ENCODE measurements at places on chromosomes 5 and 9.

- DNase-seq, result no peak
These were observed 108.7 kb upstream of the SHB start for GRCh38 chr9:38177680-38178079.

DNA sequence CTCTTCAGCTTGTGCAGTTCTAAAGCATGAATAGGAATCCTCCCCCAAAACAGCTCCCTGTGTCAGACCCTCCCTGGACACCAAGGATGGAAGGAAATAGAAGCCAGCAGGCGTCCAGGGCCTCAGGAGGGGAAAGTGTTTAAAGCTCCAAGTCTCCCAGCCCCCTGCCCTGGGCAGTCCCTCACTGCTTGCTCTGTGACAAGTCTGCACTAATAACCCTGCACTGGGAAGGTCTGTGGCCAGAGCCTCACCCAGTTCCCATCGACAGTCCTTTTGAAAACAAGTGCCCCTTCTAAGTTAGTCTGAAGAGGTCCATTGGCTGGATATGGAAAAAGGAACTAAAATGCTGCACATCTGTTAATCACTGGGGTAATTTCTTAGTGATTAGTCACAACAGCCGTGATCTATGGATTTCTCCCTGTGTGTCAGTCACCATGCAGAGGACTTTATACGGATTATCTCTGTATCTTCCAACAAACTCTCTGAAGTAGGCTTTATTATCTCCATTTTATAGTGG, 195.3 kb downstream of the FBXL7 start:
- DNase-seq, result peak; percentile 59

DNA sequence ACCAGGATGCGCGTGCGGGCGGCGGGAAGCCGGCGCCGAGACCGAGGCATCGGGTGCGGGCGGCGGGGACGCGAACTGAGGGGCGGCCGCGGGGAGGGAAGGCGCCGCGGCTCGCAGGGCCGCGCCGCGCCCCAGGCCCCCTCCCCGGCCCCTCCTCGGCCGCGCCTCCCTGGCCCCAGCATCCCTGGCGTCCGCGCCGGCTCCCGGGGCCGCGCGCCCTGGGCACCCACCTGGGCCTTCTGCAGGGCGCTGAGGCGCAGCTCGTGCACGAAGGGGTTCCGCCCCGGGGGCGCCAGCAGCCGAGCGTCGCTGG, 324 bp downstream of the LPCAT1 start:
- DNase-seq, result no peak

DNA sequence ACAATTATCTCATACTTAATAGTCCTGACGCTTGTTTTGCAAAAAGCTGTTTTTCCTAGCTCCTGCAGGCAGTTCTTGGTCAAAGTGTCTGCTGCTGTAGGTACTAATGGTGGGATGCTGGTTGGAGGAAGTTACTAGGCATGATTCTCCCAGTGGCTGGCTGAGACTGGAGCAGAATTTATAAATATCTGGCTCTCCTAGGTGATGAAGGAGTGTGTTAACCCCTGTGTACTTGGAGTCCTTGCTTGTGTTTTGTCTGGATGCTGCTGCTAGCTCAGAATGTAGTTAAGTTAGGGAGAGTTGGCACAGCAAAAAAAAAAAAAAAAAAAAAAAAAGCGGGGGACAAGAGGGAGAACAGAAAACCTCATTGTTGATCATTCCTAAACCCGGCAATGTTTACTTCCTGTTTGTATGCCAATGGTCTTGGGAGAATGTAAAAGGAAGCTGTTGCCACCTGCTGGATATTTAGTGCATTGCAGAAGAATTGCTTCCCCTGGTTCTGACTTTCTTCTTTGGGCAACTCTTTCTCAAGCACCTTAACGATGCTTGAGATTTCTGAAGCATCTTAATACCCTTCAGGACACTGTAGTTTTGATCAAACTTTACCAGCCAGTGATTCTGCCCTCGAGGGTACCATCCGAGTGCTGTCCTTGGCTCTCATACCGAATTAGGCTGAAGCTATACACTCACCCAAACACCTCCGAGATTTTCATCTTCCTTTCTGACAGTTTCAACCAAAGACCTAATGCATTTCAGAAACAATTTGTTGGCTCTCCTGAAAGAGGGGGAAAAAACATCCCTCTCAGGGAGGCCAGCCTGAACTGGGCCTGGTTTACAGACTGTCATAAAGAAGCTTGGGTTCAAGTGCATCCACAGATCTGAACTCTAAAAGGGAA, 71.7 kb upstream of the WWC1 start:
- DNase-seq, result peak; percentile 48

- no peak for DNase-seq
These were observed 140.6 kb upstream of the PRLR start for GRCh38 chr5:35370871-35371270.
